Stimulated activated CD4-positive, alpha-beta T cell treated with anti-CD3 and anti-CD28 coated beads, Interleukin-1b, Interleukin-23, amount 100 ng/mL, for 1 hour (primary cell): ENCODE measurements at places on chromosomes 1 and 21.

- DNase-seq, result no peak
These were observed 935.2 kb downstream of the PLA2G4A start for GRCh38 chr1:187763976-187764375.

GRCh38 chr1:31346785-31347184 lies 26.1 kb downstream of the FABP3 start:
- DNase-seq, result no peak

DNA sequence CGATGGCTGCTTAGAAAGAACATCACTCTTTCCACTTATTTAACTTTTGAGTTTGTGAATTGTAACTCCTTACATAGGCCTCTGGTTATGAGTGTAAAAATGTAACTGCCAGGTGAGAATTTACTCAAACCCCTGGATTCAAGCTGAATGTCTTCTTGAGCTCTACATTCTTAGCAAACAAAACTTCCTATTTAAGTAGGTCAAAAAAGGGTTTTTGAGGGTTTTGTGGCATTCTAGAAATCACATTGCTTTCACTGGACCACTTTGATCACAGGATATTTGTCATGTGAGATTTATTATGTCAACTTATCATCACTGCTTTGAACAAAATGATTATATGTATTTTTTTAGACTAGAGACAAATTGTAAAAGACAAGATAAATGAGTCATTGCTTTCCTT lies 5.7 kb downstream of the IL23R start:
- DNase-seq, result no peak

DNA sequence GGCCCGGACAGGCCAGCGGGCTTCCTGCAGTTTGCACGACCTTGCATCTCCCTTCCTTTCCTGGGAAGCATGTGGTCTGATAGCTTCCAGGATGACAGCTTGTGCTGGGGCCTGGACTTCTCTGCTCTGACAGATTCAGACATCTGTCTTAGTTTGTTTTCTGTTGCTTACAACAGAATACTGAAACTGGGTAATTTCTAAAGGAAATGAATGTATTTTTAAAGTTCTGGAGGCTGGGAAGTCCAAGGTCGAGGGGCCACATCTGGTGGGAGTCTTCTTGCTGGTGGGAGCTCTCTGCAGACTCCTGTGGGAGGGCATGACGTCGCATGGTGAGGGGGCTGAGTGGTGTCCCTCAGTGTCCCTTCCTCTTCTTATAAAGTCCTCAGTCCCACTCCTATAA lies 35.3 kb upstream of the TENT5B start:
- no peak for DNase-seq

GRCh38 chr1:6111571-6111970 lies 65.9 kb downstream of the KCNAB2 start:
- no peak for DNase-seq

DNA sequence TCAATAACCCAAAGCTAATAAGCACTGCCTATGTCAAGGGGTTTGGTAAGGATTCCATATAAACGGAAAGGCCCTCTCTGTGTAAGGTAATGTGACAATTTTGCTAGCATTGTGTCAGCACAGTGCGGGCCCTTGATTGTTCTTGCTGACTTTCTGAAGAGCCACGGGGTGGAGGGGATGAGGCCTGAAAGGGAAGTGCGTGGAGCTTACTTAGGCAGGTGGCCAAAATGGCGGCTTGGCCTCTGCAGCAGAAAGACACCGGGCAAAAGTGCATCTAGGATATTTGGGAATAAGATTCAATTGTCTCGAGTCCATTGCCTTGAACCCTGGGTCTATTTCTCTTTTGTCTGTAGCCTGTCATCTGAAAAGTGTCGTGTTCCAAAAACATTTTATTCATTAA lies 114.3 kb downstream of the TGFB2 start:
- DNase-seq, result no peak

DNA sequence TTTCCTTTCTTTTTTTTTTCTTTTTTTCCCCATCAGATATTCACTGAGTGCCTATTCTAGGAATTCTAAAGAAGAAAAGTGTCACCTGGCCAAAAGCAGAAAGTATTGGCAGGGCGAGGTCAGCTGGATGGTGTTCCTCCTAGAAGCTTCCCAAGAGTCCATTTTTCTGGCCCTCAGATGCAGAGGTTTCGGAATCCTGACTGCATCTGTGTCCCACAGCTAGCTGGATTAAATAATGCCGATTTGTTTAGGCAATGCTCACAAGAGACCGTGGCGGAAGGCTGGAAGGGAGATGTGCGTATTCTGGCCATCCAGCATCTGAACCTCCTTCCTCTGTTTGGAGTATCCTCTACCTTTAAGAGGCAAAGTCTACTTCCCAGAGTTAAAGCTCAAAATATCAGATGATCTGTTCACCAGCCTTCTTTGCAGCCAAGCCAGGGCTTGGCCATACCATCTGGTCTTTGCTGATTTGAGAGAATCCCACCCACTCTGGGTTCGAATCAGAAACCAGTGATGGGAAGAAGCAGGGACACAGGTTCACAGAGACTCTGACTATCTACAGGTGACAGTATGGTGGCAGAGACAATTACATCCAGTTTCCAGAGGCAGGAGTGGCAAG lies 5.4 kb upstream of the TENT5C start:
- no peak for DNase-seq
